Activated naive CD4-positive, alpha-beta T cell treated with Interleukin-2 at 50 U/mL for 16 hours (primary cell): ENCODE measurements at places on chromosomes 1 and 21.

- DNase-seq, result no peak
Observed at GRCh38 chr1:227299688-227300087, 18.6 kb downstream of the CDC42BPA start.

GRCh38 chr1:23122023-23122748 is 46.5 kb downstream of the LUZP1 start:
- DNase-seq, result no peak

DNA sequence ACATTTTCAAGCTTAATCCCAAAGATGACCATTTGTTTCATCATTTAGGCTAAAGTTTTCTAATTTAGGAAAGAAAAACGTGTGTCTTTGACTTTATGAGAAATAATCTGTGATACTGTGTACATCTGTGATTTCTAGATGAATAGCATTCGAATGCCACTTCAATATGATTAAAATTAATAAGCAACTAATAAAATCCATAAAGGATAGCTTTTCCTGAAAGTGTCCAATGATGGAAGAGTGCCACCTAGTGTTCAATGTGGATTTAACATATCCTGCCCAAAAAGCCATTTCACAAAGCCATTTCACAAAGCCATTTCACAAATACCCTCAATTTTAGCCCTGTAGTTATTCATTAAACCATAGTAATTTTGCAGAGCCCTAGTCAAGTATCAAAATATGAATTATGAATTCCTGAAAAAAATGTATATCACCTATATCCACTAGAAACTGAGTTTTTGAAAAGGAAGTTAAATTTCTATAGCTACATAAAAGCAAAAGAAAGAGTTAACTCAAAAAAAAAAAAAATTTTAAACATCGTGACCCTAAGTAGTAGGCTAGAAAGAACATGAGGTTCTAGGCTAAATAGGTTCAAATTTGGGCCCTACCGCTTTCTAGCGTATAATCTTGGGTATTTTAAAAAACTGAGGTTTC is 19.1 kb downstream of the NME7 start:
- no peak for DNase-seq

DNA sequence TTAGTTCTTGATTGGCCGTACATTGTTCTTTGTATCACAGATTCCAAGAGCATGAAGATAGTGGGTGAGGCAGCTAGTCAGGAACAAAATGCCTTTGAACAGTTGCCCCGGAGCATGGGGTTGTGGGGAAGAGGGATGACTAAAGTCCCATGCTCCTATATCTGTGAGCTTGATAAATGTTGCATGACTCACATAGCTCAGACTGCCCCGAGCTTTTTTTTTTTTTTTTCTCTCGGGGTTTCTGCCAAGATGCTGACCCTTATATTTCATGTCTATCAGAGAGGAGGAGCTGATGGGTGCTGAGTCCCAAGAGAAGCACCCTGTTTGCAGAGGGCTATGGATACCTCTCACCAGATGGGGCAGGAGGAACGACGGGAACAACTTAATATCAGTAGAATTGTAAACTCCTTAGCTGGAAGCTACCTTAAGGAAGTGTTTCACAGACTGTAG is 40.6 kb downstream of the SRRM1 start:
- DNase-seq, result no peak

GRCh38 chr1:85315789-85316188 is 39.4 kb upstream of the BCL10 start:
- DNase-seq, result no peak

- no peak for DNase-seq
Observed at GRCh38 chr1:245108246-245108645, 46.5 kb upstream of the KIF26B start.

DNA sequence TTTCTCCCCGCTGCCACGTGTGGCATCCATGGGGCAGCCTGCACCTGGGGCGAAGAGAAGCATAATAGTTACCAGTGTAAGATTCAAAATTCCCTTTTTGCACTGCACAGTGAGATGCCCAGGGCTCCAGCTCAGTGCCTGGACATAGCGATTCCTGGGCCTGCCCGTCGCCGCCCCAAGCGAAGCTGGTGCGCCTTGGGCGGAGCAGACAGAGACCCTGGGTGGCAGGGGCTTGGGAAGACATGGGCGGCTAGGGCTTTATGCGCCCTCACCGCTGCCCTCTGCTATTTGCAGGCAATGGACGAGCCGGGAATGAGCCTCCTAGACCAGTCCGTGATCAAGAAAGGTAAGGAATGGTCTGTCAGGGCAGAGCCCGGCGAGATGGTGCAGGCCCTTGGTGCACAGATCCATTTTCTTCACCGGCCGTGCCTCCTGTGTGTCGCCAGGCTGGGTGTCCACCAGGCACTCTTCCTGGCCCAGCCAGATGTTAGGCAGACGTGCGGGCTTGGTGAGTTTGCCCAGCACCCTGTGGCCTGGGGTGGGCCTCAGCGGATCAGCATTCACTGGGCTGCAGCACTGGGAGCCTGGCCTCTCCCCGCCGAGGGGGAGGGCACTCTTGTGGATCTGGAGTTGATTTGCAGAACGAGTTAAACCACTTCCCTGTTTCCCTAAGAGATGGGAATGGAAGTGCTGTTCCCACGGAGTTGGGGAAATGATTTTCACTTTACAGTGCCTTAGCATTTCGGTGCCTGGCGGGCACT is 1.7 kb downstream of the TFAP2E start:
- no peak for DNase-seq

- DNase-seq, result no peak
Observed at GRCh38 chr1:18646786-18647410, 16.3 kb downstream of the PAX7 start.

DNA sequence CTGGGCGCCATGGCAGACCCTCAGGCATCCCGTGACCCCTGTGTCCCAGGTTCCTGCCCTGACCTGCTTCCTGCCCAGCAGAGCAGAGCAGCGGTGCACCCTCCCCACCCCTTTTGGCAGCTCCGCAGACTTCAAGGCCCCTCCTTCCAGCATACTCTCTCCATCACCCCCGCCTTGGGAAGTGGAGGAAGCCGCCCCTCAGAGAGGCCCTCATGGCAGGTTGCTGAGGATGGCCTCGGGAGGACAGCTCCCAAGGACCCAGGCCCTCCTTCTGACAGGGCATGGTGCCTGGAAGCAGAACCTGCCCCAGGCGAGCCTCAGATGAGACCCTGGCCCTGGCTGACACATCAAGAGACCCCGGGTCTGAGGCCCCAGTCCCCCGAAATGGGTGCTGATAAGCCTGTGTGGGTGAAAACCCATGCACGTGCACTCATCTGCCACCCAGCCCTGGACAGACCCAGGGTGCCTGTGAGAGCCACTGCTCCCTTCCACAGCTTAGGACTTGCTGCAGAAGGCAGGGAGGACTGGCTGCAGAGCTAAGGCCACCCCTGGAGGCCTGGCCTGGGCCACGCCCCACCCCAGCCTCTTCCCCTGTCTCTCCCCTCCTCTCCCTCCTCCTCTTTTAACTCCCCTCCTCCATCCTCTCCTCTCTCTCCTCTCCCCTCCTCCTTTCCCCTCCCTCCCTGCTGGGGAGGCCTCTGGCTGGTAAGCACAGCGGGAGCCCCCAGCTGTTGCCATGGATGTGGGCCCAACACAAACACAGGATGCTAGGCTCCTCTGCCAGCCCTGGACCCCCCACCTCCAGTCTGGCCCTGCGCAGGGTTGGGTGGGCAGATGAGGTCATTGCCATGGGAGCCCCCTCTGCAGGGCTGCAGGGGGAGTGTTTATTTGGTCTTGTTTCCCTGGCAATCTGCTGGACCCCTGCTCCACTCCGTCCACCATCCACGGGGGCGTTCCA is 33.7 kb downstream of the WNT9A start:
- DNase-seq, result no peak

DNA sequence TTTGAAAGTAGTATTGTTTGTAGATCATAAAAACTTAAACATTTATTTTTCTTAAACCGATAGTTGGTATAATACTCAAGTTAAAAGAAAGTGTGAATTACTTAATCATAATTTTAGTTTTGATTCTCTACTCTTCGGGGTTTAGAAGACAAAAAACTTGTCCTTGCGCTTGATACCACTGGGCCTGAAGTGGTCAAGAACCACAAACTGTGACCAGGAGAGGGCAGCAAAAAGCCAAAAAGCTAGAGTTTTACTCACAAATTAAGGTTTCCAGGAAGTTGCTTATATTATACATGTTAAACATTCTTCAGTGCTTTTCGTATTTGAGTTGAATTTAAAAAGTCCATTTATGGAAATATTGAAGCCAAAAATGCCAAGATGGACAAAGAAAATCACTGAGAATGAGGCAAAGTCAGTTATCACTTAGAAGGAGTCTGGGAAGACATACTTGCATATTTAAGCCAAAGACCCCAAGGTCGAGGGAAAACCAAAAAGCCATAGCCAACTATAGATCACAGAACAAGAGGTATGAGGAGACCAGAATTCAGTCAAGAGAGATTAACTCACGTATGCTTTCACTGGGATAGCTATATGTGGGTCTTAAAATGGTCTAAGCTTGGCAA is 34.2 kb downstream of the EFCAB7 start:
- DNase-seq, result peak; percentile 3

- no peak for DNase-seq
Observed at GRCh38 chr1:231601824-231602672, 24.5 kb upstream of the DISC1 start.

- DNase-seq, result peak; percentile 46
Observed at GRCh38 chr1:91124989-91125417, 103.2 kb upstream of the ZNF644 start.

GRCh38 chr1:228385232-228385631 is 21.4 kb downstream of the TRIM11 start:
- no peak for DNase-seq

DNA sequence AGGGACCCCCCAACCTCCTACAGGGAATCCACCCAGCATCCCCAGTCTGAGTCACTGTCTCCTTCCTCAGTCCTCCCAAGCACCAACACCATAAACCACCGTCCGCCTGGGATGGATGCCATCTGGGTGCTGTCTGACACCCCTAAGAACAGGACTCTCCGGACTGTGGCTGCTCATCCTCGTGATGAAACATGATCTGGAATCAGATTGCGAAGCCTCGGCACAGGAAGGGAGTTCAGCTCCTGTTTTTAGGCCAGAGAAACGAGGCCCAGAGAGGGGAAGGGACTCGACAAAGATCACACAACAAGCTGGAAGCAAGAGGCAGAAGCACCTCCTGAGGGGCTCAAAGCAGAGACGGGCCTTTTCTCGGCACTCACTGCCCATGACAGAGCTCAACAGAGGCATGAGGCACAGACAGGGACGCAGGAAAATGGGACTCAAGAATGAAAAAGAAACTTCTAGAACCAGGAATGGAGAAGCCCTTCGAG is 8.4 kb downstream of the KCNN3 start:
- DNase-seq, result no peak

GRCh38 chr1:205592443-205593003 is 39.3 kb downstream of the ELK4 start:
- no peak for DNase-seq

DNA sequence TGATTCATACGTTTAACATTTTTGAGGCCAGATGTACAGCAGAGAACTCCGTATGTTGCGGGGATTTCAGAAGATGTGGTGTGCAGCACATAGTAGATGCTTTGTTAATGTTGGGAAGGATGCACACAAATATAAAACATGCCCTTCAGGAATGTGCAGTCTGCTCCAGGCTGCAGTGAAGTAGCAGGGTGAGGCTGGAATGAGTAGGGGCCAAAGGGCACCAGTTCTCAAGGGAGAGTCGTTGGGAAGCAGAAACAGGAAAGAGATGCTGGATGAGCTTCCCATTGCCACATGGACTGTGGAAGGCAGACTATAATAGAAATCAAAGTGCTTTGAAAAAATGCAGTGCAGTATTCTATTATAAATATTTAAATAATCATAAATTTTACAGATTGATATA is 126.9 kb downstream of the NOS1AP start:
- no peak for DNase-seq

- no peak for DNase-seq
Observed at GRCh38 chr1:246577720-246578106, 11.5 kb downstream of the CNST start.

GRCh38 chr1:244896550-244896949 is 32.2 kb upstream of the HNRNPU start:
- DNase-seq, result no peak

DNA sequence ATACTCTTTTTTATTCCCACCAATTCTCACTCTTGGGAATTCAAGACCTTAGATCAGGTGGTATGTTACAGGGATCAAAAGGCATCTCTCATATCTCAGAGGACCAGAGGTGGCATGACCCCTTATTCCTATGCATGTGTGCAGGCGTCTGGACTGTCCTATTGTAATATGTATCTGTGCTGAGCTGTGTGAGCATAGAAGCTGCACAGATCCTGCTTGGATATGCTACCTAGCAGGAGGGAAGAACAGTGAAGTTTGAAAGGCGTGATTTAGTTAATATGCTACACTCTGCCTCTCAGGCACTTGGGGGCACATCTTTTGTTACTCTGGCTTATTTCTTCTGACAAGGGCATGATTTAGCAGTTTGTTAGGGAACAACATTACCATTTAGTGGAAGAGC is 86.7 kb upstream of the ZRANB2 start:
- DNase-seq, result no peak

DNA sequence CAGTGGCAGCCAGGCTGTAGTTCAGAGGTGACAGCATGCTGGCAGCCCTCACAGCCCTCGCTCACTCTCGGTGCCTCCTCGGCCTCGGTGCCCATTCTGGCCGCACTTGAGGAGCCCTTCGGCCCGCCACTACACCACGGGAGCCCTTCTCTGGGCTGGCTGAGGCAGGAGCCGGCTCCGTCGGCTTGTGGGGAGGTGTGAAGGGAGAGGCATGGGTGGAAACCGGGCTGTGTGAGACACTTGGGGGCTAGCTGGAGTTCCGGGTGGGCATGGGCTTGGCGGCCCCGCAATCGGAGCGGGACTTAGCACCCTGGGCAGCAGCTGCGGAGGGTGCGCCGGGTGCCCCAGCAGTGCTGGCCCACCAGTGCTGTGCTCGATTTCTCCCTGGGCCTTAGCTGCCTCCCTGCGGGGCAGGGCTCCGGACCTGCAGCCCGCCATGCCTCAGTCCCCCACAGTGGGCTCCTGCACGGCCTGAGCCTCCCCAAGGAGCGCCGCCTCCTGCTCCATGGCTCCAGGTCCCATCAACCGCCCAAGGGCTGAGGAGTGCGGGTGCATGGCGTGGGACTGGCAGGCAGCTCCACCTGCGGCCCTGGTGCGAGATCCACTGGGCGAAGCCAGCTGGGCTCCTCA is 396.8 kb downstream of the FAM72C start:
- no peak for DNase-seq

GRCh38 chr1:54814571-54814970 is 13.4 kb upstream of the TTC22 start:
- DNase-seq, result no peak

DNA sequence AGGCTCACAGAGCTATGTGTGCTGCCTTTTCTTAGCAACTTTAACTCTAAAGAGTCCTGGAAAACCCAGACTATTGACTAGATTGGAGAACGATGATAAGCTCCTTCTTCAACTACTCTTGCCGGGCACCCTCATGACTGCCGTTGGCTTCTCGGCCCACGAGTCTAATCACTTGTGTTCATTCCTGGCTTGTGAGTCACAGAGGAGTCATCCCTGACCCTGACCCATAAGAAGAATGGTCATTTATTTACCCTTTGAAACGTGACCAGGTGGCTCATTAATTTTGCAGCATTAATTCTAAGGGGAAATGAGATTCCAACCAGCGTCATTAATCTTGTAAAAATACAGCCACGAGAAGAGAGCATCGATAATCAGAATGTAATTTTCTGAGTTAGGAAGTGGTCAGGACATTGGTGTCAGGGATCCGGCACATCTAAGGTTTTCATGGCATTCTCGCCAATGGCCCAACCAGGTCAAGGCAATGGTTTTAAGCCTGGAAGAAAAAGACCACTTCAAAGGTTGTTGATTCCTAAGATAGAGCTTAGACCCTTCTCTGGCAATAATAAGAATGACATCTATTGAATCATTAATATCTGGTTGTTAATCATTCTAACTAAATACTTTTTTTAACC is 183.6 kb upstream of the RUNX1 start:
- no peak for DNase-seq

GRCh38 chr1:148347781-148348180 is 135.3 kb downstream of the PPIAL4G start:
- DNase-seq, result no peak
